Effector memory CD4-positive, alpha-beta T cell (primary cell): ENCODE measurements at places on chromosomes 3 and 15.

DNA sequence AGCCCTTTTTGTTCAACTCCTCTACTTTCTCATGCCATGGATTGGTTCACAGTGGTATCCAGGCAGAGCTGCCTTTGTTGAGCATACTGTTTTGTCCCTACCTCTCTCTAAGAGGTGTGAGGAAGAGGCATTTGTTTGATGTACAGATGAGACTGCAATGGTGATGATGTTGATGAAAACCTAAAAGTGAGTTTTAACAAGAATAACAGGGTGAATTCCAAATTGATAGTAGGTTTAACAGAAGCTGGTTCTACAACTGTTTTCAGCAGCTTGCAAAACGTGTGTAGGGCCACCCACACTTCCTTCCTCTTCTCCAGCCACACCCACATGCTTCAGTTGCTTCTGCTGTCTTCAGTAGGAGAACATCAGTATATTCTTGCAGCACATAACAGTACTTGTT is 10.2 kb downstream of the SNRK start:
- peak; percentile 27 for DNase-seq

DNA sequence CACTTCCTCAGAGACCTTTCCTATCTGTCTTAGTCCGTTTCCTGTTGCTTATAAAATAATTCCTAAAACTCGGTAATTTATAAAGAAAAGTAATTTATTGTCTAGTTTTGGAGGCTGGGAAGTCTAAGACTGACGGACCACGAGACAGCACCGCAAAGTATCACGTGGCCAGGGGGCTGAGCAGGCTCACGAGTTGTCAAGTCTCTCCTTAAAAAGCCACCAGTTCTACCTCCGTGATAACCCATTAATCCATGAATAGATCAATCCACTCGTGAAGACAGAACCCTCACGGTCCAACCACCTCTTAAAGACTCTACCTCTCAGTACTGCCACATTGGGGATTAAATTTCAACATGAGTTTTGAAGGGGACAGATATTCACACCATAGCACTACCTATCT is 821 bp downstream of the LINS1 start:
- peak; percentile 41 for DNase-seq

GRCh38 chr15:28106294-28107110 is 7.4 kb upstream of the OCA2 start:
- peak; percentile 28 for DNase-seq

DNA sequence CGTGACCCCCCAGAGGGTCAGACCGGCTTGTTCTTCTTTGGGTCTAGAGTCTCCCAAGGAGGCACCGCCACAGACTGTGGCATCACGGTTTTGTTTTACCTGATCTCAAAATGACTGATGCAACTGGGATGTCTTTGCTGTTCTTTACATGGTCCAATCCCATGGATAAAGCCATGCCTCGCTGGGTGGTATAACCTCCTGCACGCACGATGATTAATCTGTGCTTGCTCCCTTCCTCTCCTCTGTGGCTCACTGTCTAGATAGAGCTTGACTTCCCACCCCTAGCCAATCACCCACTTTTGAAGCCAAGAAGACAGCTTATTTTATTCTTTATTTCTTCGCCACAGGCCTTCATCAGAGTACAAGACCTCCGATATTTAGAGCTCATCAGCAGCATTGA is 36.6 kb upstream of the RHO start:
- DNase-seq, result no peak

DNA sequence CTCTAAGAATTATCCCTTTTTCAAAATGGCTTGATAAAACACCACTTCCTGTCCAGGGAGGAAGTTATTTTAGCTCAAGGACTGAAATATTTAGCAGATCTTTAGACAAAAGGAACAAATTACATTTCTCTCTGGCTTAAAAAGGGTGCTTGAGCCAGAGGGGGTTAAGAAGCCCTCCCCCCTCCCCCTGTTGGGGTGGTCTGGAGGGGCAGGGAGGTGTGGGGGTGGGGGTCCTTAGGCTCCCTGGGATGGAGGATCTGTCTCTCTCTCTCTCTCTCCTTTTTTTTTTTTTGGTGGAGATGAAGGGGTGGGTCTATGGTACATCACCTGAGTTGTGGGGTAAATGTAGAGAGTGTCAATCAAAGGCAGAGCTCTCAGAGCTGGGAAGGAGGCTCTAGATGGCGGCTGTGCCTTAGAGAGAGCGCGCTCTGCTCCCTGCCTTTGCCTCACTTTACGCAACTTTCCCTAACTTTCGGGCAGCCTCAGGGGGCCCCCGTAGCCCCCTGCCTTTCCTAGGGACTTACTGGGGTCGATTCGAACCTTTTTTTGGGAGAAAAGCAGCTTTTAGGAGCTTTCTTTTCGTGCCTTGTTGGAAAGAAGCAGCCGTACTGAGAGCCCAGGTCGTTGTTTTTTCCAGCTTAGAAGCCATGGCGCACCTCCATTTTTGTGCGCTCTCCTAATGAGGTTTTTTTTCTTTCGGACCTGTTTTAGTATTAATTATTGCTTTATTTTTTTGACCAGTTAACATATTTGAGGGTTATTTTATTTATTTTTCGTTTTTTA is at the start of gene CHD2:
Gene CHD2 (plus strand): TSS at position 377 of the 783 bp plus-strand sequence. CDS start 914 bp downstream, outside the sequence.
- DNase-seq, result peak; percentile 64

DNA sequence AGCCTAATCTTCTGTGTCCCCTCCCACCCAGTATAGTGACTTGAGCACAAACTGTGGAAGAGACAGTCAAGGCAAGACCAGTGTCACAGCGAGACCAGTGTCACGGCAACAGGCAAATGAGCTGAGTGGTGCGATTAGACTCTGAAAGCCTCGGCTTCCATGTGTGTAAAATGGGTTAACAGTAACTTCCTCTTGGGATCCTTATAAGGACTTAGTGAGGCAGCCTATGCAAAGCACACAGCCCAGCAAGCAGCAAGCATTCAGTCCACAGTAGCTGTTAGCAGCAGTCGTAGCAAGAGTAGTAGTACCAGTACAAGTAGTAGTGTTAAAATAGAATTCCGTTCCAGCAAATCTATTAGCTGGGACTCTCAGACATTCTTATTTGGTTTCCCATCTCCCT is 334.1 kb downstream of the GABRB3 start:
- no peak for DNase-seq

GRCh38 chr3:135503760-135504686 is 461.5 kb upstream of the PPP2R3A start:
- no peak for DNase-seq

GRCh38 chr3:20047976-20048883 is 8.0 kb downstream of the KAT2B start:
- DNase-seq, result no peak

GRCh38 chr3:74106925-74107324 is 482.2 kb upstream of the PDZRN3 start:
- no peak for DNase-seq

DNA sequence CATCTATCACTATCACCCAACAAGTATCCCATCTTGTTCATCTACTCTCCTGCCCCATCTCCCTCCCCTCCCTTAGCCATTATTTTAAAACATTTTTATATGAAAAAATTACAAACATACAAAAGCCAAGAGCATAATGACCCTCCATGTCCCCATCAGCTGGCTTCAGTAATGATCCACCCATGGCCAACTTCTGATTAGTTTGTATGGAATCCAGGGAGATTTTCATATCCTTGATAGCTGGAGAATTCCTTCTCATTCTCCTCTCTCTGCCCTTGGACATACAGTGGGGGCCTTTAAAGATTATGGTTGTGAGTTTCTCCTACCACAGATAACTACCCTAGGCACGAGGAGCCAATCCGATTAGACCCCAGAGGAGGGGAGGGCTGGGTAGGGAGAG is 40.2 kb downstream of the IRAK2 start:
- no peak for DNase-seq

DNA sequence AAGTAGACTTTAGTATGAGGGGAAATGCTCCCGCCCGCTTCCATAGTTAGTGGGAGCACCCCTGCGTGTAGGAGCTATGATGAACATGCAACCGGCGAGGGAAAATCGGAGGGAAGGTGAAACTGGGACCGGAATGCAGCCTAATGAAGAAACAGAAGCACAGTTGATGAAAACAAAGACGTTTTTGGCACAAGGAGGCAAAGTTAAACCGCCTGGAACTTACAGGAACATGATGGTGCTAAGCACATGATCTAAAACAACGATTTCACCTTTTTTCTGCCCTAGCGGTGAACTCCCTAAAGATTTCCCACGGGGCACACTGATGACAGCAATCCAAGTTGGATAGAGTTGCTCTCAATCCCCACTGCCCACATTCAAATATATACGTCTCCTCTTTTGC is 49.4 kb upstream of the SPATA12 start:
- no peak for DNase-seq

GRCh38 chr15:74610302-74610951 is 5.2 kb upstream of the CLK3 start:
- DNase-seq, result no peak

GRCh38 chr3:38823722-38824121 is 7.7 kb upstream of the SCN10A start:
- no peak for DNase-seq

DNA sequence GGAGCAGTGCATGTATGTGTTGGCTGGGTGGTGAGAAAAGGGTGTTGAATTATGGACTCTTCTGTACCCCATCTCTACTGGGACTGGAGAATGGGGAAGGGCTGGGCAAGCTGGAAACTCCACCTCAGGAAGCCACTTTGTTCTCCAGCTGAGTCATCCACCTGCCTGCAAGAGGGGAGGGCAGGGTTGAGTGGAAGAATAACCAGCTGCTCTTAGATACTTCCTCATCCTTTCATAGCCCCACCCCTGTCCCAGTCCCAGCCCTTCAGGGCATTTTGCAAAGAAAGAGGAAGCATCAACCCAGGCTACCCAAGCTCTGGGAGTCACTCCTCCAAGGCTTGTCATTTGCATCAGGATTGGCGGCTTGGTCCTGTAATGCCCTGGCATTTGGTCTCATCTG is 33.1 kb downstream of the RAB11A start:
- no peak for DNase-seq

DNA sequence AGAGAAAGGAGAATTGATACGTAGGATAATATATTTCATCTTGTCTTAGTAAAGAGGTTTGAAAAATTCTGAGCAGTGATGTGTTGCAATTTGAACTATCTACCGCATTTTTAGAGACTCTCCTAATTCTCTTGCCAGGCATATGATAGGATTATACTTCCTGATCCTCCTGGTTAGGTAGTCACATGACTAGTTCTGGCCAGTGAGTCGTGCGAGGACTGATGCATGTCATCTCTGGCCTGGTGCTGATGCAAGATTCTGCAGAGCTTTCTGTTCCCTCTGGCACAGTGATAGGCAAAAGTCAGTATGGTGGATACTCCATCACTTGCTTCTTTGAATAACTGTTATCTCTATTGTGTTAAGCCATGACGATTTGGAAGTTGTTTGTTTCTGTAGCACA is 277.6 kb upstream of the NAALADL2 start:
- no peak for DNase-seq

DNA sequence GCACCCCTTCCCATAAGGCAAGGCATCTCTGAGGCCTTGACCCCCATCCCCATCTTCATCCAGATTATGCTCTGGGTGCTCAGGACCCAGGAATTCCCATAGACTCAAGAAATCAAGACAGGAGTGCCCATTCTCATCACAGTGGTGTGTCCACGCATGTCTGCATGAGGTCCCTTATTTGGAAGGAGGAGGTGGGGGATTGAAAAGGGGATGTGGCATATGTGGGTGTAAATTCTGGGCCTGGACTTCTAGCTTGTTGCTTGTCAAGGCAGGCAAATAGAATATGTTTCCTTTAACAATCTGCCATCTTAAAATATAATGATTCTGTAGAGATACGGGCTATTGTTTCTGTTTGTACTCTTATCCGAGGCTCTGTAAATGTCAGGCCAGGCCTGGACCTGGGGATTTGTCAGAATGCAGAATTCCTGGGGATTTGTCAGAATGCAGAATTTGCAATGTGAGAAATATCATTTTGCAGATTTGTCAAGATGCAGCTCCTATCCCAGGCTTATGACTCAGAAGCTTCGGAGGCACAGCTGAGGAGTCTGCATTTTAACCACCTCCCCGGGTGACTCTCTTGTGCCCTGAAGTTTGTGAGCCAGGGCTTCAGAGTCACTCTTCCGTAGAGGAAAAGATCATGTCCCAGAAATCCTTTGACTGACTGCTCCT is 157.8 kb downstream of the SV2B start:
- DNase-seq, result no peak

DNA sequence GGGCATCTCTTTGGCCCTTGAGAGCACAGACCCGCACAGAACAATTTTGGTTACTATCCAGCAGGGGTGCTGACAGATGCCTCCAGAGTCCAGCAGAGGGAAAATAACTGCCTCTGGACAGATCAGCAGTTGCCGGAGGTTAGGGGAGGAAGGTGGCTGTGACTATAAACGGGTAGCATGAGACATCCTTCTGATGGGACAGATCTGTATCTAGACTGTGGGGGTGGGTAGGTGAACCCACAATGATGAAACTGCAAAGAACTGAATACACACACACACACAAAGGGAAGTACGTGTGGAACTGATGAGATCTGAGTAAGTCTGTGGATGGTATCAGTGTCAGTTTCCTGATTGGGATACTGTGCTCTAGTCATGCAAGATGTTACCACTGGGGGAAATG is 21.2 kb downstream of the ADAMTS7 start:
- no peak for DNase-seq

DNA sequence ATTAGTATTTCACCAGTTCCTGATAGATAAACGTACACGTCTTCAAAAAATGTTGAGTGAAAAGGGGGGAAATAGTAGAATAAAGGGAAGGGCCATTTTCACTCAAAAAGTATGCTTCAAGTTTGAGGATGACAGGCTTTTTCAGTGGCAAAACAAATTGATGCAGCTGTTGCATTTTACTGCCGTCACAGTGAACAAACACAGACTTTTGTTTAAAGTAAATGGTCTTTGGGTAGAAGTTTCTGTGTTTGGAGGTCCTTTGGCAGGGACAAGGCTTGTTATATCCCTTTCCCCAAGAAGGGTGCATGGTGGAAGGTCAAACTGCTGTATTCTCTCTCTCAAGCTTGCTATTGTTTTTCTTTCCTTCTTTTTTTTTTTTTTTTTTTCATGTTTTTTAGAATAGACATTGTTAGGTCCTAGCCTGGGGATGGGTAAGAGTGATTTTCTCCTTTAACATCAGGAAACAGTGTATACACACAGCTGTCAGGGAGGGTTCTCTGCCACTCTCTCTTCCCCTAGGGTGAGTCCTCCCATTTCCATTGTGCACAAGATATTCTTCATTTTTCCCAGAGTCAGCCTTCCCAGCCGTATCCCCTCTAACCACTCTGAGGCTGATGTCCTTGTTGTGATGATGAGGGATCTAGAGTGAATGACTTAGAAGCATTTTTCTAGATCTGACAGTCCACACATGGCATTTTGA is 6.6 kb upstream of the SUCNR1 start:
- no peak for DNase-seq

- DNase-seq, result no peak
These were observed 139.6 kb downstream of the TMCO5A start for GRCh38 chr15:38074029-38074428.

- no peak for DNase-seq
These were observed 546.2 kb downstream of the MECOM start for GRCh38 chr3:169117264-169117663.

DNA sequence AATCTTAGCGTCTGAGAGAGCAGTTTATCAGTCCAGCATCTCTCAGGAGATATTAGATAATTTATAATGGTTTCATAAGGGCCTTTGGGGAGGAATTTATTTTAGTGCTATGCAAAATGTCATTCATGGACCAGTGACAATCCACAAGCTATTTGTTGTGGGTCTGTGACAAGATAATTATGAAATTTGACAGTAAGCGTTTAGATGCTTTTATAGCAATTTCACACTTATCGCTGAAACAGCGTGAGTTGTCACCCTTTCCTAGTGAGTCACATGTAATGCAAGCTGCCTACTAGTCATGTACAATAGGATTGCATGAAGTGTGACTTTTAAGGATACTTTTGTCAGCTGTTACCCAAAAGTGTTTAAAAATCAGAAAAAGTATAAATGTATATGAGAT is 315.6 kb upstream of the THBS1 start:
- DNase-seq, result no peak
